ENCODE measurements at places on chromosomes 4 and X.
A peak's percentile ranks its signal among the peaks of the same experiment; 100 is the strongest.

DNA sequence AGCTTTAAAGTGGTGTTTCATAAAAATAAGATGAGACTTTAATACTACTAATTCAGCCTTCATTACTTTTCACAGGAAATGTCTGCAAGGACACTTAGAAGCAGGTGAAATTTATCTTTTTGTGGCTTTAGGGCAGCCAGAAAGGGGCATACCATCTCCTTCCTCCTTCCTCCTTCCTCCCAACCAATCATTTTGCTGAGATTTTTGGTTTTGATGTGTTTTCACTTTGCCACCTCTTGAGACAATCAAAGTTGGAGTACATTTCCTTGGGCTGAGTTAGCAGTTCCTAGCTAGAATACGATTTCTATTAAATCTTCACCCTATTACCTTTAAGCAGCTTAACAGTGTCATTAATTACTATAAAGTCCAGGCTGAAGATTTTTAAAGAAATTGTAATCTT is 5.1 kb upstream of the NDST3 start:
- DNase-seq = no peak

- DNase-seq = peak; percentile 63
These were observed 355 bp downstream of the GRID2 start for GRCh38 chr4:92304121-92304520.

DNA sequence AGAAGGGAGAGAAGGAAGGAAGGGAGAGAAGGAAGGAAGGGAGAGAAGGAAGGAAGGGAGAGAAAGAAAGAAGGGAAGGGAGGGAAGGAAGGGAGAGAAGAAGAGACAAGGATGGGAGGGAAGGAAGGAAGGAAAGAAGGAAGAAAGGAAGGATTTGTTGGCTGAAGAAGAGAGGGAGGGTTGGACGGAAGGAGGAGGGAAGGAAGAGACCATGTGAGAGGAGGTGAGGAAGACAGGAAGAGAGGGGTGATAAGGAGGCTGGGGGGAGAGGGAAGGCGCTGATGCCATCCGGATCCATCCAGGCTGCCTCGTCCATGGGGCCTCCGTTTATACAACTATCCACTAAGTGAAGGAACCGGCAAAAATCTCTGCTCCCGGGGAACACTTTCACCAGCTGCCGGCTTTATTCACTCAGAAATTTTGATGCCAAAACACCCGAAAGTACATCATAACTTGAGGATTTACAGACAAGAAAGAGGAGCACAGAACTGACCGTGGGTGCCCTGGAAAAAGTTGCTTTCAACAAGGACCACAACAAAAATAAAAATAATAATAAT is 14.9 kb downstream of the DHRSX start:
- no peak for DNase-seq

DNA sequence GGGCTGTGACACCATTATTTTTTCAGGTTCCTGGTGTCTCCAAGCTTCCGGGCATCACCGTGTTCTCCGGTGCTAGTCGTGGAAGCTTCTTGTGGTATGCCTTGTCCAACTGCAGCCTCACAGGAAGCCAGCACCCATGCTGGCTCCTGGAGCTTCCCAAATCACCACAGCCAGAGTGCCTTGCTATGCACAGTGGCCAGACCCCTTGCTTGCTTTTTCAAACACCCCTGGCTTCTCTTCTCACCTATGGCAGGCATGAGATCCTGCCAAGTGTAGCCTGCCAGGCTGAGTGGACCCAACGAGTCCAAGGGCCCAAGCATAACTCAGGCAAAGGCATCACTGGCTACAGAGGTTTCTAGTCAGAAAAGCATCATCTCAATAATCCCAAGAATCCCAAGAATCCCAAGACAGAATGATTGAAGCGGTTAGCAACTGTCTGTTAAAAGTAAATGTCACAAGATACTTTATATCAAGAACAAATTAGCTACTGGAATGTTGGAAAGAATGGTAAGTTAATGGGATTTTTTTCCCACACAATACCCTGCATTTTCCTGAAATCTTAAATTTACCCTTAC is 1522.9 kb downstream of the PCDH18 start:
- no peak for DNase-seq

DNA sequence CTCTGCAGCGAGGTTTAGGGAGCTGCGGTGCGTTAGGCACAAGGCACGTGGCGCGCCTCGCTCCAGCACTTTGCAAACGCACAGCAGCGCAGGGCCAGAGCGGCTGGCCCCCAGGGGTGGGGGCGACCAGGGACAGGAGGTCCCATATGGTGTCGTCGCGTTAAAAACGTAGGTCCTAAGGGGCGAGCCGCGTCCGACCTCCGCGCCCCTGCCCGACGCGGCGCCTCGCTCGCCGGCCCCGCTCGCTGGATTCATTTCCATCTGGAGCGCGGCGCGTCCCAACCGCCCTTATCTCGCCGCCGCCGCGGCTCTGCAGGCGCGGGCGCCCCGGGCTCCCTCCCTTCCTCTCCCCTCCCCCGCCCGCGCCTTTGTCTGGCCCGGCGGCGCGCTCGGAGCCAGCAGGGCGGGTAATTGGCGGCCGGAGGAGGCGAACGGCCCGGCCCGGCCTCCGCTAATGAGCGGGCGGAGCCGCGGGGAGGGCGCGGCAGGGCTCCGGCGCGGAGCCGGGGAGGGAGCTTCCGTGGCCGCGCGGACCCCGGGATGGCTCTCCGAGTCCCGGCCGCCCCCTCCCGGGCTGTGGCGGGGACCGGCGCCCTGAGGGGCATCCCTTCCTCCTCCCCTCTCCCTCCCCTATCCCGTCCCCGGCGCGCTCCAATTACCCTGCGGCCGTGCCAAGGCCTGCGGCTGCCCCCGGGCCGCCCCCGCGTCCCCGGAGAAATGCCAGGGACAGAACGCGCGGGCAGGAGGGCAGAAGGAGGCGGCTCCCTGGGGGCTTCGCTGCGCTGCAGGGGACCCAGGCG is 409.0 kb downstream of the BCOR start:
- peak; percentile 90 for DNase-seq

- DNase-seq = no peak
These were observed 113.2 kb downstream of the ARSF start for GRCh38 chrX:3154386-3154975.

GRCh38 chrX:151676196-151676595 is 19.1 kb upstream of the PRRG3 start:
- no peak for DNase-seq

GRCh38 chrX:20116087-20116576 is 575 bp downstream of the MAP7D2 start:
- DNase-seq = peak; percentile 65

- no peak for DNase-seq
These were observed 8.7 kb upstream of the TBC1D14 start for GRCh38 chr4:6900956-6901355.

GRCh38 chrX:50165727-50166126 is 35.1 kb downstream of the AKAP4 start:
- no peak for DNase-seq

DNA sequence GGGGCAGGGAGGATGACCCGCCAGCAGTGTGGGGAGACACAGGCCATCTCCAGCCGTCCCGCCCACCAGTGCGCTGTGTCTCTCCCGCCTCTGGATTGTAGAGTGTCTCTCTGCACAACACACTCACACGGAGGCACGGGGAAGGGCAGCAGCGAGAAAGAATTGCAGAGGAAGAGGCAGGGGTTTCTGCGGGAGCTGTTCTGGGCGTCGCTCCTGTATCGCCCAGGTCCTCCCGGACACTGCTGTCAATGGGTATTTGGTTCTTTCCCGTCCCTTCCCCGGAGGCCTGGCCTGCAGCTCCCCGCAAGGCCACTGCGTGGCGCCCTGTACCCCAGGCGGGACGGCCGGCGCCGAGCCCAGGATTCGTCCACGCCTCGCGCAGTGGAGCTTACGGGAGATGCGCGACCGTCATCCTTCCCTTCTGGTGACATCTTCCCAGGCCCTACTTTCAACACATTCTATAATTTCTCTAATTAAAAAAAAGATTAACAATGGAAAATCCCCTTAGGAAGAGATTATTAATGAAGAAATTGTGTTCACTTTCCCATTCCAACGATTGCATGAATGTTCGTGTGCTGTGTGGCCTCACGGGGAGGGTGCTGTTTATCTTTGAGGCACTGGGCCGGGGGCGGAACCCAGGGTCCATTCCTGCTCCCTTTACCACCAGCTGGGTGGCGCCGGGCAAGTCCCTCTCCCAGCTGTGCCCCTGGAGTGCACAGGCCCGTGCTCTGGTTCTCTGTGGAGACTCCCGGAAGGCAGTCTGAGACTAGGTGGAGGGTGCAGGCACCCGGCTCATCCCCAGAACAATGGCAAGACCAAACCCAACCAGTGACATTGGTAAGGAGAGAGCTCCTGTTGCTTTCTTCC is 95.7 kb downstream of the CPZ start:
- peak; percentile 59 for DNase-seq

- DNase-seq = peak; percentile 49
These were observed 249.8 kb upstream of the MAD2L1 start for GRCh38 chr4:120316416-120316815.

- no peak for DNase-seq
These were observed 39.2 kb downstream of the USP11 start for GRCh38 chrX:47272013-47272408.

- no peak for DNase-seq
These were observed 223.4 kb downstream of the SHROOM3 start for GRCh38 chr4:76658231-76659102.

DNA sequence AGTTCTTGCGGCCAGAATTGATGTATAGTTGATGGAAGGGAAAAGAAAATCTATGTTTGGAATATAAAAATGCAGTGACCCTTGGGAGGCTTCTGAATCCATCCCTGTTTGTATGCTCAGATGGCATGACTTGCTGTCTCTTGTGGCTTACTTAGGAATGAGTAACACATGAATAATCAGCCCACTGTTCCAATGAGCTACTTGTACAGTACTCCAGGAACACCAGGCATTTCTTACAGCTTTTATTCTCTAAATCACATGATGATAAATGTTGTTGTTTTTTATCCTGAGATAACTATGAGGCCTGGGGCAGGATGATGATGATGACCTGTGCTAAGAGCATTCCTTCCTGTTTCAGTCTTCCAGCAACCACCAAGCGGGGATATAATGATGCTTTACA is 18.9 kb downstream of the TMPRSS11E start:
- no peak for DNase-seq

- DNase-seq = peak; percentile 4
These were observed 543.0 kb downstream of the SPRY1 start for GRCh38 chr4:123939621-123940020.

GRCh38 chr4:75745721-75746199 is 21.4 kb downstream of the USO1 start:
- DNase-seq = no peak

DNA sequence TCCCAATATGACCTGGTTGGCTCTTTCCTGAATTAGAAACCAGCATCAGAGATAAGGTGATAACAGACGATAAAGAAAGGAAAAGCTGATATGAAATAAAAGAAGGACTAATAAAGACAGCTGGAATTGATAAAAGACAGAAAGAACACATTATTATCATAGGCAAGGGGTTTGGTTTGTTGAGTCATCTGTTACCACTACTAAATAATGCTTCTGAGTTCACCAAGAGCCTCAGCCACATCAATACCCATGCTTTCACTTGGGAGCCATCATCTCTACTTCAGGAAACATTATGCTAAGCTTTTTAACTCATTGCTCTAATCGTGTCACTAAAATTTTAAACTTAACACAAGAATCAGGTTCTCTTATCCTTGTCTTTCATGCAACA is 27.6 kb downstream of the ANXA5 start:
- no peak for DNase-seq

DNA sequence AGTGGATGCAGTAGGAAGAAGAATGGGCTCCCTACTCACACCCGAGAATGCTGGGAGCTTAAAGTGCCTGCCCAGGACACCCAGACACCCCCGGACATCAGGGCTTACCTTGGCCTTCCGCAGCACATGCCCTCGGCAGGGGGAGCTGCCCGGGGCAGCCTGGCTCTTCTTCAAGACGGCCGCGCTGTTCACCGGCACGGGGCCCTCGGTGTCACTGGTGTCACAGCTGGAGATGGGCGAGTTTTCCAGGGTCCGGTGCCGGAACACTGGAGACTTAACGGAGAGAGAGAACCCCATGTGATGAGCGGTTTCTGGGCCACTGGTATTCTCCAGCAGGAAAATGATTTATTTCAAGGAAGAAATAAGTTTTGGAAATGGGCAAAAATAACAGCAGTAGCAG is 170.9 kb downstream of the AFAP1 start:
- no peak for DNase-seq

GRCh38 chrX:9955506-9955905 is 11.7 kb upstream of the CLDN34 start:
- DNase-seq = no peak

DNA sequence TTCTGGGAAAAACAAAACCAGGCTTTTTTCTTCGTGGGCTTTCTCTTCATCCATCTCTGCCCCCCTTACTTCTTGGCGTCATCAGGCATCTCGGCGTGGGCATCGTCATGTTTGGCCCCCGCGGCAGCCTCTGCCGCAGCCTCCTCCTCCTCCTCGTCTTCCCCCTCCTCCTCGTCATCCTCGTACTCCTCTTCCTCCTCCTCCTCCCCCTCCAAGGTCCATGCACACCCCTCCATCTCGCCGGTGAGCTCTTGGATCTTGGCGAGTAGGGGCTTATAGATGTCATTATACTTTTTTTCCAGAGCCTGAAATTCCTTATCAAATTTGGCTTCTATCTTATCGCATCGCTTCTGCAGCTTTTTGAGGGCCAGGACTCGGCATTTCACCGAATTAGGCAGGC is 488 bp downstream of the NAP1L5 start:
- DNase-seq = no peak

DNA sequence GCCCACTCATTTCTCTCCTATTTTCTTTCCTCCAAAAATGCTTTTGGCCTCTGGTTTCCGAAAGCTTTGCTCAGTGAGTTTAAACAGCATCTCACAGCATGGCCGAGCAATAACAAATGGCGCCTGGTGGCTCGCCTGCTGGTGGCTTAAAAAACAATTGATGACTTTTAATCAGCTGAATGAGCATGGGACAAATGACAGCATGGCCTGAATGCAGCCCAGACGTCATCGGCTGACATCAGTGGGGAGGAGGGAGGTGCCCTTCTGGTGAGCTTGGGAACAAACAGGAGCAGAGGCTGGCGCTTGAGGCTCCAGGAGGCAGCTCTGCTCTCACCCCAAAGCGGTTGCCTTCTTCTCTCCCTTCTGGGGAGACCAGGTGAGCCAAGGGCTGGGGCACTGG is 286.4 kb downstream of the BCOR start:
- no peak for DNase-seq

DNA sequence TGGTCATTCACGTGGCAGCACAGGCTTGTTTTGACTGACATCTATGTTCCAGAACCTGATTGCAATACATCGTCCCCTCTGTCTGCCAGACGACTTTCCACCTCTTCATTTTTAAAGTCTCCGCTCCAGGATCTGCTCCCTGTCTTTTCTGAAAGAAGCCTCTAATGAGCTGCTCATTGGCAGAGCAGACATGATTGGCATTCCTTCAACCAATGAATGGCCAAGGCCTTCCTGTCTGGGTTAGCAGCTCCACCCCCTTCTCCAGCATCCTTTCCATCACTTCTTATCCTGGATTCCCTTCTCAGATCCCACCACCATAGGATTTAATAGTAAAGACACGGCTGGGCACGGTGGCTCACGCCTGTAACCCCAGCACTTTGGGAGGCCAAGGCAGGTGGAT is 202.7 kb upstream of the KLF3 start:
- no peak for DNase-seq

All from NCI-H69 (cell line).